ENCODE measurements at places on chromosomes 1 and 21.
A peak's percentile ranks its signal among the peaks of the same experiment; 100 is the strongest.

GRCh38 chr1:171585715-171586114 is 36.3 kb upstream of the MYOCOS start:
- DNase-seq: no peak

DNA sequence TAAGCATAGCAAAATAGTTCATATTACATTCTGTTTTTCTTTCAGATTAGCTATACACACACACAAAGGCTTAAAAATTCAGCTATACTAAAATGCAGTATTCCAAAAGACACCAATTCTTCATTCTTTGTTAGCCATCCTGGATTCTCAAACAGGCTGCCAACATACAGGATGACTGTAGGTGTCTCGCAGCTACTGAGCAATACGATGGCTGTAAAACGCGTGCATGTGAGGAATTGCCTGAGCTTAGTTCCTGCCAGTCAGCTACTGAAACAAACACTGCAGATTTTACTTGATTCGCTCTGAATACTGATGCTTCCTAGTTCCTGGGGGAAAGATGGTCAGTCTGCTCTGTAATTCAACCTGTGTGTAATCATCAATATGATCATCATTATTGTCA is 24.7 kb upstream of the HMGN1 start:
- no peak for DNase-seq

GRCh38 chr1:209844695-209845407 is 17.1 kb downstream of the UTP25 start:
- no peak for DNase-seq

DNA sequence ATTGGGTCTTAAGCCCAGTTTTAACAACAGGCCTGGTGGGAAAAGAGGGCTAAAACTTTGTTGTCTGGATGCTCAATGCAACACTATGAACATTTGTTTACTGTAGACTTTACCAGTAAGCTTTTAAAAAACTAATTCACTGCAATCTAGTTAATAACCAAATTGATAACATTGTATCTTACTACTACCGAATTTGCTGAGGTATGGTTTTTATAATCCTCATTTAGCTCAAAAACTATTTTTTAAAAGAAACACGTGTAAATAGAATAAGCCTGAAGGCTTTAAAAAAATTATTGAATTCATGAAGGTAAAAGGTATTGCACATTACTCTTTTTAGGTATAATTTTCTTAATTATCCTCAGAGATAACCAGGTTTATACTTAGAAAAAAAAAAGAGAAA is 500.6 kb downstream of the RWDD3 start:
- no peak for DNase-seq

DNA sequence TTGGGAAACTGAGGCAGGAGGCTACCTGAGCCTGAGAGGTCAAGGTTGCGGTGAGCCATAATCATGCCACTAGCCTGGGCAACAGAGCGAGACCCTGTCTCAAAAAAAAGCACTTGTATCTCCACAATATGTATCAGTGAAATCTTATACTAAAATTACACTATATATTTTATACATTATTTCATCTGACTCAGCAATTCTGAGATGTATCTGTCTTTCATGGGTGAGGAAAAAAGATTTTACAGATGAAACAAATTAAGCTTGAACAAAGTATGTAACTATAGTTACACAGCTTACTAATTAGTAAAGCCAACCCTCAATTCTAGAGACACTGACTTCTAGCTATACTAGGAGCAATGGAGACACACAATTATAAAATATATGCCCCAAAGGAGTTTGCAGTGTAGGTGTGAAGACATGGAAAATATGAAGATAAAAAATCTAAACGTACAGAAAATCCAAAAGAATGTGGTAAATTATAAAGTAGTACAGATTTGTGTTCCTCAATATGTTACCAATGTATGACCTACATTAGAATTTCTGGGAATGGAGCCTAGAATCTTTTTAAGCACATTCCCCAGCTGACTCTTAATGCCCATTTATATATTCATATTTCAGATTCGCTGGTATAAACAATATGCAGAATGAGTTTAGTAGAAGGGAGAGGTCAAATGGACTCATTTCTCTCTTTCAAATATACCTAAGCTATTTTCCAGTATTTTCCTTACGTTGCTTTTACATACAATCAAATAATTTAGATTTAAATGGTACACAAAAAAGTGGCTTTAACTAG is 14.6 kb downstream of the GTF2B start:
- no peak for DNase-seq

- no peak for DNase-seq
Observed at GRCh38 chr1:207933205-207933800, 22.4 kb upstream of the CD34 start.

- DNase-seq: no peak
Observed at GRCh38 chr1:62401034-62401760, 35.7 kb upstream of the USP1 start.

DNA sequence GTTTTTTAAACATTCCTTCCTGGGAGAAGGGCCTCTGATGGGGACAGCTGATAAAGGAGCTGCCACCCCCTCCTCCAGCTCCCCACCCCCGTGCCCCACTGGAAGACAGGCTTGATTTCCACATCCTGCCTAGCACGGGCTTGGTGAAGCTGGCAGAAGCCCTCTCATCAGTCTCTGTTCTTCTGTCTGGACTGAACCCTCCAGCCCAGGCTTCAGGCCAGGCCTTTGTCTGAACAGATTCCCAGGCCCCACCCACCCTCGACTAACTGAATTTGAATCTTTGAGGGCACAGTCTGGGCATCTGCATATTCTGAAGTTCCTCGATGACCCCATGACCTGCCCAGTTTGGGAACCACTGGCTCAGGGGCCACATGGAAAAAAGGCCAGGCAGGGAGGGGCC is 75.3 kb downstream of the CD58 start:
- no peak for DNase-seq

DNA sequence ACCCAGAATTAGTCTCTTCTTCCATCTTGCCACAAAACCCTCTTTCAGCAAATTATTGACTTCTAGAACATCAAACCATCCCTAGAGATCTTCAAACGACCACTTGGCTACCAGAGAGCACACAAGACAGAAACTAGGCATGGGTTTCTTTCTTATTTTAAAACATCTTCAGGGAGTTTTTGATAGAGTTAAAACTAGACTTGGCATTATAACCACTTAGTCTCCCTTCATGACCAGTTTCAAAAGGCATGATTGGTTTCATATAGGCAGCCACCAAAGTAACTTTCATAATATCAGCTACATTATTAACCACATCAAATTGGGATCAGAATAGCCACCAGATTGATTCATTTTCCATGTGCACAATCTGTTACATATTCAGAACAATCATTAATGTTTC is 368.4 kb upstream of the GREM2 start:
- DNase-seq: no peak

DNA sequence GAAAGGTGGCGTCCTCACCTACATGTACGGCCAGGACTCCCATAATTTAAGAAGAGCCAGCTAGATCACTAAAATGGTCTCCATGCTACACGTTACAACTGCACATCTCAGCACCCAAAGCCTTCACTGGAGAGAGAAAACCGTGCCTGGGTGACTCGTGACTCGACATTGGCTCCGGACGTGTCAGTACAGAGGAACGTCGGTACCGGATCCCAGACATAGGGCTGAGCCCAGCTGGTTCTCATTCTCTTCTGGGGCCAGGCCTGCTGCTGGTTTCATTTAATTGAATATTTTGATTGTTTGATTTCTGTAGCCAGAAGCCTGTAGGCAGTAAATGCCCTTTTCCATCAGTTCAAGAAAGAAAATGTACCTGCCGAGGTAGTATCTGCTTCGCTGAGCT is 93.1 kb downstream of the HHIPL2 start:
- DNase-seq: peak; percentile 40

GRCh38 chr1:85091671-85092280 is 43.5 kb upstream of the MCOLN3 start:
- DNase-seq: no peak

DNA sequence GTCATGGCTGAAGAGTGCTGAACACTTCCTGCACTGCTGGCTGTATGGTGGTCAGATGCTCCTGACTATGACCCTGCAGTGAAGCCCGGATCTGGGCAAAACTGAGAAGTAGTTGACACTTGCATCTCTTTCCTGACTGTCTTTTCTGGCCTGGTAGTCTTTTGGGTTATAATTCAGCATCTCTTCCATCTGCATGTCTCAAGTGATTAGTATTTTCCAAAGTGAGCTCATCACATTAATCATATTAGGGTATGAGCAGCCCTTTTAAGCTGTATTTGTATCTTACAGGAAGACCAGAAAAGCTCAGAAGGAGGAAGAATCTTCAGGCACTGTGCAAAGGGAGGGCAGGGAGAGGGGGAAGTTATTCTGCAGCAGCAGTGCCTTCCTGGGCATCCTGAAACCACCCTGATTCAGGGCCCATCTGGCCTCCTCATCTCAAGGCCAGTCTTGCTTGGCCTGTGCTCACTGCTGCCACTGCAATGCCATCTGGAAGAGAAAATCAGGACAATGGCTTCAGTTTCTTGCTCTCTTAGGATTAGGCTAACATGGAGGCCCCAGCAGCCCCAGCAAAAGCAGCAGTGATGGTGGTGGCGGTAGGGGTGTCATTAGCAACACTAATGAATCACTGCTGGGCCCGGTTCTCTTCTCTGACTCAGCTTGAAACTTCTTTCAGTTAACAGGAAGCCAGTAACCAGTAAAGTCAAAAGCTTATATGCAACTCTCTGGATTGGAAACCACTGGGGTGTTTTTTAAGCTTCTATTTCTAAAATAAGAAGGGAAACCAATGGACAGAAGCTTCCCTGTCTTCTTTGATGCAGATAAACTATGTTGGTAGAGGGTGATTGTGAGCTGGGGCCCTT is 63.3 kb upstream of the WDR26 start:
- DNase-seq: no peak

- DNase-seq: no peak
Observed at GRCh38 chr1:205826016-205826806, 13.2 kb upstream of the SLC41A1 start.

DNA sequence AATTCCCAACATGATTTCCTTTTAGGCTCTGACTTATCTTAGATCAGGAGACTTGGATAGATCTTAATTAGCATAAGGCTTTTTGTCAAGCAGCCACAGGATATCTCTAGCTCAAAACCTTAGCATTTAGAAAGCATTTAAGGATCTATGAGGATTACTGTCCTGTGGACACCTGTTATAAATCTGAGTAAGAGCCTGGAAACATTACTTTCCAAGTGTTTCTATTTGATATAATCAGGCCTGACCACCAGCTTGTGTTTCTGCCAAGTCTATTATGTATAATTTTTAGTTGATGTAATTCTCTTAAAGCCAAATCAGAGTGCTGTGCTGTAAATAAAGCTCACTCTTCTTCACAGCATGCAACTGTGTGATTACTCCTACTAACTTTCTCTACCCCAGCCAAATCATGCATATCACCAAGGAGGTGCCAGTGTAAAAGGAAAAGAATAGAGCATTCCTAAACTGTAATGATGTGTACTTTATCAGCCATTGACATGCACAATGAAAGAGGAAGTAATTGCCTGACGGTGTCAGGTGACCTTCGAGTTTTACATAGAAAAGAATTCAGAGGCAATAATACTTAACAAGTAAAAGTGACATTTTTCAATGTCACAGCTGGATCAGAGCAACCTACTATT is 309.9 kb upstream of the PRMT6 start:
- no peak for DNase-seq

DNA sequence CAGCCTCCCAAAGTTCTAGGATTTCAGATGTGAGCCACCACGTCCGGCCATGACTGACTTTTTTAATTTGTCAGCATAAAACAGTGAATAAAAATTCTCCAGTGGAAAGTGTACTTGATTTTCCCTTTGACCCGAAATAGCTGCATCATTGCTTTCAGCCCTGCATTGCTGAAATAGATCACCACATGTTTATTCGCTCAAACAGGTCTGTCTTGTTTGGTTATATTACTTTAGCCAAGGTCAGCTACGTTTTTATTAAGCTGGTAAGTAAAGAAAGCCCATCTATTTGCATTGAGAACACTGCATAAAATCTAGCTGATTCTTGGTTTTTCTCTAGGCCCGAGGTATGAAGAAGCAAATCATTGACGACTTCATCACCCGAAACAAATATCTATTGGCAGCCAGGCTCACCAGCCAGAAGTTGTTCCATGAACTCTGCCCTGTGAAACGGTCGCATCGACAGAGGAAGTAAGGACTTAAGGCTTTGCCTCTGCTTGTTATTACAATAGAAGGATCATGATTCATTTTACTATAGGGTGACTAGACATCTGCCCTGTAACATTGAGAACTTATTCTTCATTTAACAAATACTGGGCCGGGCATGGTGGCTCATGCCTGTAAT is 25.6 kb downstream of the AGMAT start:
- no peak for DNase-seq

DNA sequence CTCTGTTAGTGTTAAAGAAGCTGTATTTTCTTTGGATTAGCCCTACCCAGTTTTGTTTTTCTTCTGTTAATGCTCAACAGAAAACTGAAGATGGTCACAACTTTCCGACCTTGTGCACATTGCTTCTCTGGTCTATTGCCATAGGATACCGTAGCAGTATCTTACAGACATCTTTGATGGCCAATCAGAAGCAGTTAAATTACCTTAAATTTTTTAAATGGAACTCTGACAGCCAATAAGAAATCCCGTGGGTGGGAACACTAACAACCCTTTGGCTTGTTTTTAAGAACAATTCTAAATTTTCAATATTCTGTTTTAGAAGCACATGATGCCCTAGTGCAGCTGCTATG is 17.2 kb downstream of the NFYC start:
- DNase-seq: peak; percentile 44

DNA sequence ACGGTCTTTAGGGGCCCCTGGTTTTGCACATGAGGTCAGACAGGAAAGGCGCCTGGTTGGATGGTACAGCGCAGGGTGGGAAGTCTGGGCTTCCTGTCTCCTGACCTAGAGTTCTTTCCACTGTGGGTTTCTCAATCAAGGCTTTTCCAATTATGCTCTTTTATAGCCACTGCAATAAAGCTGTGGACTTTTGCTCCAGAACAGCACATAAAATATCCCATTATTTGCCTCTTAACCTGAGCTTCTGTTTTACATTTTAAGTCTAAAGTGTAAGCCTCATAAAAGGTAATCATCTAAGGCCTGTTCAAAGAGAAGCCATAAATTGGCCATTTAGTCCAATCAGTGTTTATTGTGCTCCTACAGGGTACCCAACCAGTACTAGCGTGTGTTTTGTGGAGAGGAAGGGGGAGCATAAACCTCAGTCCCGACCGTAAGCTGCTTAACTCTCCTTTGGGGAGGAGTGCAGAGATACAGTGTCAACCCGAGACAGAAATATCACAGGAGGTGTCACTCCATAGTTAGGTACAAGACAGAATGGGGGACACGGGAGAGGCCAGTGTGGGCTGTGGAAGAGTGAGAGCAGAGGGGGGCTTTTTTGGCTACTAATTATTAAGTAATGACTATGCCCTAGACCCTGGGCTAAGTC is 270.0 kb downstream of the TRABD2B start:
- DNase-seq: no peak

GRCh38 chr1:58900396-58900795 is 116.5 kb upstream of the JUN start:
- no peak for DNase-seq

Measured in AG09319 (cell line).